ENCODE measurements at places on chromosomes 11 and 22.

- no peak for DNase-seq
Observed at GRCh38 chr11:106961518-106961917, 56.8 kb downstream of the GUCY1A2 start.

DNA sequence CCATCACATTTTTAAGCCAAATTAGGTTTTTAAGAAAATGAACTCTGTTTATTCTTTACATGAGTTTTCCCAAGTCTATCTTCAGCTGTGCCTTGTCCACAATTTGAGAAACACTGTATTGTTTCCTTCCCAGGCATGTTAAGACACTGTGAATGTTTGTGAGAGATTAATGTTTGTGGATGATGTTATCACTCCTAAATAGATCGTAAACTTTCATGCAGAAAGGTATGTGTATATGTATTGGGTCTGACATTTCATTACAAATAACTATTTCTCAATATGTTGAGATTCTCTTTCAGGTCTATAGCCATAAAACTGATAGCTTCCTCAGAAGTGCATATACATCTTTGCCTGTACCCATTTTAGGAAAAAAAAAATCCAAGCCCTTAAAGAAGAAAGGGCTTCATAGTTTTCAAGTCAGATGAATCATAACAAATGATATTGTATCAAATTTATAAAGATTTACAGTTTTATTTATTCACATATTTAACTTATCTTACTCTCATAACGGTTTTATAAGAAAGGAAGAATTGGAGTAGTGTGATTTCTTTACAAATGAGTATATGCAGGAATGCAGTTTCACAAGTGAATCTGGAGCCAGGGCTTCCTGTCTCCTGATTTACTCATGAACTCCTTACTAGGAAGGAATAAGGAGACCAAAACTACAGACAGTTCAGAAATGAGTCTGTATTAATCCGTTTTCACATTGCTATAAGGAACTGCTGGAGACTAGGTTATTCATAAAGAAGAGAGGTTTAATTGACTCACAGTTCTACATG lies 11.2 kb downstream of the OR8D1 start:
- no peak for DNase-seq

DNA sequence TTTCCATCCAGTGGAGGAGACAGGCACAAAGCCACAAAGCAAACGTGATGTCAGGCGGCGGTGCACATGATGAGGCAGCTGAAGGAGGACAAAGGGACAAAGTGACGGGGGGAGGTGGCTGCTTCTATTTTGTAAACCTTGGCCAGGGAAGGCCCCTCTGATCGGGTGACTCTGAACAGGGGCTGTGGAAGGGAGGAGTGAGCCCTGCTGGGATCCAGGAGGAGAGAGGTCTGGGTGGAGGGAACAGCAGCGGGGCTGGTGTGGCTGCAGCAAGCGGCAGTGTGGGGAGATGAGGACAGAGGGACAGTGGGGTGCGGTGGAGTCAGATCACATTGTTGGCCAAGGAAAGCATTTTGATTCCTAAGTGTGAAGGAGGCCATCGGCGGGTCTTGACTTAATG lies 36.7 kb downstream of the SHISAL1 start:
- DNase-seq = no peak

DNA sequence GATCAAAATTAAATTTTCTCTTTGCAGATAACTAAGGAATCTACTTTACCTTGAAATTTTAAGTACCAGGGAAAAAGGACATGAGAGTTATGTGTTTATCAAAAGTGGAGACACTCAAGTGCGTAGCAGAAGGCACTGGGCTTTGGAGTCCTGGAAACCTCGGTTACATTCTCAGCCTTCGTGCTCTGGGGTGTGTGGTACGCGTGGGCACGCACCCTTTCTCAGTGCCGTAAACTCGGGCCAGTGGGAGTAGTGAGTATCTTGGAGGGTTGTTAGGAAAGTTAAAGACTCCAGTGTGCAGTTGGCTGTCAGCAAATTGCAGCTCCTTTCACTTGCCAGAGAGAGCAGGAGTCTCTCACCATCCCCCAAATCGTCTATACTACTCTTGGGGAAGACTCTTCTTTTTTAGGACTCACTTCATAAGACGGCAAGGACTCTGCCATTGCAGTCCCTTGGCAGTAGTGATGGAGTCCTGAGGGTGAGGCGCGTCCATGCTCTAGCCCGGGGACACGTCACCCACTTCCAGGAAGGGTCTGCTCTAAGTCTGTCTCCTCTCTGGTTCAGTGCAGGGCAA lies 171.8 kb downstream of the TBC1D22A start:
- DNase-seq = no peak

DNA sequence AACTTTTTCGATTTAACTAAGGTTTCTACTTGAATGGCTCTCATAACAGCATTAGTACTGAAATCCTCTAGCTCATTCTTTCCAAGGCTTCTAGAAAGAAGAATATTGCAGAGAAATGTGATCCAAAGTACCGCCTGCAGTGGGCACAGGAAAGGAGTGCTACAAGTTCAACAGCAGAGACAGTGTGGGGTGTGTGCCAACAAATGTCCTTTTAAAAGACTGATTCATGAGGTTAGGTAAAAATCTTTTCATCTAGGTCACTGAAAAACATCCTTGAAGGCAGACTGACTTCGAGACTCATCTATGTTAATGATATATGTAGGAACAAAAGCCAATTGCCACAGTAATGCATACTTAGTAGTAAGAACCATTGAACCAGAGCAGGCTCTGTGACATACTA lies 349.1 kb upstream of the PITPNB start:
- no peak for DNase-seq

GRCh38 chr22:41830174-41830573 lies 2.7 kb upstream of the SREBF2 start:
- DNase-seq = no peak

DNA sequence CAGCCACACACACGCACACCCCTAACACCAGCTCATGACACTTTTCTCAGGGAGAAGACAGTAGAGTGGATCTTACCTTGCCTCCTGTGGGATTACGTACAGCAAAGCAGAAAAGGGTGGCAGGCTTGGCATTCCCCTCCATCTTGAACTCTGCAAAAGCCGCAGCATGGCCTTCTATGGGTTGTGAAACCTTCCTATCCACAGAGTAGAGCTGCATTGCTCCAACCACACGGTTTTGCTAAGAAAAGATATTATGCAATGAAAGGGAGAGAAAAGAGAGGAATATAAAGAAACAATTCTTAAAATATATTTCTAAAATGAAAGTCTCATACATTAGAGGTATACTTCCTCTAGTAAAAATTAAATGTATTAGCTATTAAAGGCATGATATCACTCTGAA lies 48.8 kb downstream of the CLTCL1 start:
- DNase-seq = no peak

DNA sequence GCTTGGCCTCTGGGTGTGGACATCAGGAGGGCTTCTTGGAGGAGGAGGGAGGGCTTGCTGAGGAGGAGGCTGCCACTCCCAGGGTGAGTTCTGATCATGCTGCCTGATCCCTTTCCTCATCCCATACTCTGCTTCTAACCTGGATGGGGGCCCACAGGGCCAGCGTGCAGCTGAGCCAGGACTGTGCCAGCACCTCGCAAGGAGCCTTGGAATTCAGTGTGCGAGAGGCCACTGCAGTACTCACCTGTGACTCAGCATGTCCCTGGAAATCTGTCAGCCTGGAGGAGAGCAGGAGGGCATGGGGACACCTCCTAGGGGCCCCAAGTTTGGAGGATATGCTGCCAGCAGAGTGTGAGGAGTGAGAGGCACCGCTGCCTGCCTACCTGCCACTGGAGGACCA lies 4.2 kb upstream of the GAB4 start:
- DNase-seq = no peak

DNA sequence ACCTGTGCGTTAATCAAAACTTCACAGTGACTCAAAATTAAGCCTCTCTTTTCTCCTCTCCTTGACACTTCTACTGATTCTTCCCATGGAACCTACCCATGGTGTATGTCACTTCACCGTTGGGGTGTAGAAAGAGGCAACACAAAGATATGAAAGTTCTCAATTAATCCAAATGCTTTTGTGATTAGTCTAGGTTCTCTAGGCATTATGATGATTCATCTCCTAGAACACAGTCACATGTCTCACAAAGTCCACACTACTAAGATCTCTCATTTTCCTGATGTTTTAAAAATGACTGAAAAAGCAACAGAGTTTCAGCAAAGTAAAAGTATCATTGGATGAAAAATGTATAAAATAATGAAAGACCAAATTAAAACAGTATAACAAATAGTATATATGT lies 13.7 kb upstream of the SCGB2A2 start:
- DNase-seq = no peak

DNA sequence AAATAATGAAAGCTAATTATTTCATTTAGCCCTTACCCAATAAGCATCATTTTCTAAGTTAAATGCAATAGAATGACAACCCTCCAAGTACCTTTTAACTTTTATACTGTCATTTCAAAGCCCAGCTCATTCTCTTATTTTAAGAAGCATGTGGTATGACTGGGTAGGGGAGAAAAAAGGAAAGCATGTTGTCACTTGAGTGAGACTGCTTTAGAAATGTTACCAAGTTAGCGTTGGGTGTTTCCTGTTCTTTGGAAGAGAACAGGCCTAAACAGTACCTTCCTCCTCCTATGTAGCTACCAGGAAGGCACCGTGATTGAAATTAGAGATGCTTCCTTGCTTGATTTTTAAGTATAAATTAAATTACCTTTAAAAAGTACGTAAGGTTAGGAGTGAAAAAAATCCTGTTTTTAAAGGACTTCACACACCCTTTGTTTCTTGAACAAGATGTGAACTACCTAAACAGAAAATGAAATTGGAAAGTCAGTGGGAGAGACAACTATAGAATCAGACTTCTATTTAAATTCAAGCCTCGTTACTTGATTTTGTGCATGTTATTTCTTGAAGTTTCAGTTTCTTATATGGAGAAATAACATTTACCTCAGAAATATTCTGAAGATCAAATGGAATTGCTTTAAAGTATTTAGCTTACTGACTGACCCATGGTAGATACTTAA lies 741 bp upstream of the CNTF start:
- no peak for DNase-seq

- DNase-seq = no peak
Observed at GRCh38 chr22:41951898-41952474, at the start of gene SMIM45. Gene SMIM45 (plus strand): TSS chr22:41952150.

DNA sequence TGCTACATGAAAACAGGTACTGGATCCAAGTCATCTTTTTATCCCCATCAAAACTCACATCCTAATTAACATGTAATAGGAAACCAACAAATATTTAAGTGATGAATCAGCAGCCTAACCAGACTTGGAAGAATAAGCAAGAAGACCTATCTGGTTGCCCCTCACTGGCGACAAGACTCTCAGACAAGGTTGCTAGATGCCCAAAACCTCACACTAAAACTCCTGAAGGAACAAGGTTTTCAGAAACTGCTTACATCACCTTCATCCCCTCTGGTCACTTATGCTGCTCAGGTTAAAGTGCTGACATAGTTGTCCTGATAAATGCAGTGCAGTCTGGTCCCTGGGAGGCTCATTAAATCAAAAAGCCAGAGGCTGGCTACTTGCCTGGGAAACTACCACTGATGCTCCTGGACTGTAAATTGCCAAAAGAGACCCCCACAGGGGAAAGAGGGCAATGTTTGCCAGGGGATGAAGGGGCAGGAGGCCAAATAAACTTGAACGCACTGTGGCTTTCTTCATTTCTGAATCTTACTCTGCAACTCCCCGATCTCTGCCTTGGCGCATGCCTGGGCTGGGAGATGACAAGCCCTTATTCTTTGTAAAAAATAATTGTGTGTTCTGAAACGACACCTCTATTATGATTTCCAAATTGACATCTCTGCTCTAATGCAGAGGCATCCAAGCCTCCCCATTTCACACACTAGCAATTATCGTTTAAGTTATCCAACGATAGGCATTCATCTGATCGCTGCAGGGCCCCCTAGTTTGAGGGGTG lies 72.7 kb downstream of the AMBRA1 start:
- no peak for DNase-seq

- no peak for DNase-seq
Observed at GRCh38 chr22:48974443-48975315, 853.0 kb downstream of the BRD1 start.

DNA sequence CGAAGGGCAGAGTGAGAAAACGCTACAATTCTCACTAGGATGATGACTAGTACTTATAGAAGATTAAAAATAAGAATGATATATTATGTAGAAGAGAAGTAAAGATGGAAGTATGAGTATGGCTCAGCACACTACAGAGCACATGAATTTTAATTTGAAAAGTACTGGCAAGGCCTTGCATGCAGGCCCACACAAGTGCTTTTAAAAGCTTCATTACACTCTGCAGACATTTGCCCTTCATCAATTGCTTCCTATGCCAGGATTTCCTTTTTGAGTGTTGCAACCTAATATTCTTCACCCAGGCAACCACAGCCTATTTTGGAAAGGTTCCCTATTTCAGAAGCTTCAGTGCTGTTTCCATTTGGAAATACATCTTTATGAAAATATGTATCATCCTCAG lies 81.1 kb downstream of the LARGE2 start:
- DNase-seq = peak; percentile 45

DNA sequence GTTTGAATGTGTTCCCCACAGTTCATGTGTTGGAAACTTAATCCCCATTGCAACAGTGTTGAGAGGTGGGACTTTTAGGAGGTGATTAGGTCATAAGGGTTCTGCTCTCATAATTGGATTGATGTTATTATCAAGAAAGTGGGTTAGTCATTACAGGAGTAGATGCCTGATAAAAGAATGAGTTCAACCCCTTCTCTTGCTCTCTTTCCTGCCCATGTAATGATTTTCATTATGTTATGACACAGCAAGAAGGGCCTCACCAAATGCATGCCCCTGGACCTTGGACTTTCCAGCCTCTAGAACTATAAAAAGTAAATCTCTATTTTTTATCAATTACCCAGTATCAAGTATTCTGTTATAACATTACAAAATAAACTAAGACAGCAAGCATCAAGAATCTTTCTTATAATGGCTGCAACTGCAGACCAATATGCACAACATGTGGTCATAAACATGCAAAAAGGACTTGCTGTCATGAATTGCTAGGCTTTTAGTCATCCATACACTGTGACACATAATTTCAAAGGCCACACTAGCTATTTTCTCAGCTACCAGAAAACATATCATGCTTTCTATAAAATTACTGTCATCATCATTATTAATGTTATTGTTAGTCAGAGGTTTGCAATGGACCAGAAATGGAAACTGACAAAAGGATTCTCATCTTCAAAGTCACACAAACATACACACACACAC lies 99.9 kb upstream of the GUCY1A2 start:
- no peak for DNase-seq

GRCh38 chr11:103618528-103618927 lies 417.9 kb upstream of the DDI1 start:
- DNase-seq = no peak

All from muscle of arm (tissue), 14 donors.